CD4-positive, alpha-beta T cell treated with Interleukin-6 at 100 ng/mL for 8 hours (primary cell): ENCODE measurements at places on chromosomes 6 and 20.

- no peak for DNase-seq
These were observed 167.1 kb downstream of the PHF3 start for GRCh38 chr6:63802606-63803206.

GRCh38 chr20:4788314-4788713 lies 66.6 kb downstream of the PRND start:
- no peak for DNase-seq

GRCh38 chr20:13024596-13024995 lies 15.8 kb downstream of the SPTLC3 start:
- no peak for DNase-seq

DNA sequence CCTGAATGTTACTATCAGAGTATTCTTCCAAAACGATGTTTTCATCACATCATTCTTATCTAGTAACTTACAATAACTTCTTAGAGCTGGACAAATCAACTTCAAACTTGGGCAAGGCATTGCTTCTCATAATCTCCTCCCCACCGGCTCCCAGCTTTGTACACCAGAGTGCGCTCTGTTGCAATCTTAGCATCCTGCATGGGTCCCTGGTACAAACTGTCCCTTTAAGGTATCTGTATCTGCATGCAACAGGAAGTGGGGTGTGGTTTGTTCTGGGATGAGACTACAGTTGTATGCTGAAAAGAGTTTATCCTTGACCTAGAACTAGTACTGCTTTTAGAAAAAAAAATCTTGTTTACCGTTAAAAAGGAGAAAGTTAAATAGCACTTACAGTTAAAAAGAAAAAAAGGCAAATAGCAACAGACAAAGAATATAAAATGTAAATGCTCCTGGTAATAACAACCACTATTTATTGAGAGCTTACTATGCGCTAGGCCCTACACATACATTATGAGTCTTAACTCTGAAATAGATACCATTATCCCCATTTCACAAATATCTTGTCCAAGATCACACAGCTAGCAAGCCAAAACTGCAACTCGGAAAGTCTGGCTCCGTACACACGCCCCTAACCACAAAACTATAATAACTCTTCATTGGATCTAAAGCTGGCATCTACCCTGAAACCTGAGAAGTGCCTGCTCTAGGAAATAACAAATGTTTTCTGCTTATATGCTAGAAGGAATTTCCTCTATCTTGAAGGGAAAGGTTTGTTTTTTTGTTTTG lies 9.8 kb upstream of the HECA start:
- peak; percentile 91 for DNase-seq

DNA sequence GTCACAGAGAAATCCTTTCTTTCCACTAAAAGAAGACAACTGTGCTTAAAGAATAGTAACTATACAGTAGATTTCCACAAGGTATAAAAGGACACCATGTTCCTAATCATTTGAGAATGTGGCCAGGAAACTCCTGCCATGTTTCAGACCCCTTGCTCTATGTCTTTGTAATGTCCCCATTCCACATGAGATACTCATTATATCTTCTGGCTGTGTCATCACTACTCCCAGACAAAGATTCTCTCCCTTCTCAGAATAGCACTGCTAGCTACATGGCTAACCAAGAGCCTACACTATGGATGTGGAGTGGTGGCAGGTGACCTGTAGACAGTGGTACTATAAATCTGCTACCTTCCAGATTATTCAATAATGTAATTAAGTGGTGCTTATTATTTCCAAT lies 218.1 kb upstream of the MCHR2 start:
- DNase-seq: no peak

GRCh38 chr6:36683145-36683655 lies 4.7 kb downstream of the CDKN1A start:
- DNase-seq: no peak

- peak; percentile 58 for DNase-seq
These were observed 6.0 kb upstream of the LATS1 start for GRCh38 chr6:149723771-149724417.

- DNase-seq: no peak
These were observed 11.2 kb upstream of the TTK start for GRCh38 chr6:79993012-79993910.

DNA sequence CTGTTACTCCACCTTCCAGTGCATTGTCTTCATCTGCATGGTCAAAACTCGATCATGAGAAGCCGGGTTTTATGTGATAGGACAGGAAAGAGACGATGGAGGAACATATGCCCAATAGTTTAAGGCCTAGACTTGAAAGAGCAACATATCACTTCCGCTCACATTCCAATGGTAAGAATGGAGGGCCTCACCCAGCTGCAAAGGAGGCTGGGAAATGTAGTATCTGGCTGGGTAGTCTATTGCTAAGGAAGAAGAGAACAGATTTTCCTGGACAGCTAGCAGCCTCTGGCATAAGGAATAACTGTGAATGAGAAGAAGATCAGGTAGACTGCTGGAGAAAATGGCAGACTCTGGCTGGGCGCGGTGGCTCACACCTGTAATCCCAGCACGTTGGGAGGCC lies 19.2 kb downstream of the FITM2 start:
- DNase-seq: no peak

- peak; percentile 34 for DNase-seq
These were observed 1.2 kb upstream of the HDDC2 start for GRCh38 chr6:125302840-125303511.

DNA sequence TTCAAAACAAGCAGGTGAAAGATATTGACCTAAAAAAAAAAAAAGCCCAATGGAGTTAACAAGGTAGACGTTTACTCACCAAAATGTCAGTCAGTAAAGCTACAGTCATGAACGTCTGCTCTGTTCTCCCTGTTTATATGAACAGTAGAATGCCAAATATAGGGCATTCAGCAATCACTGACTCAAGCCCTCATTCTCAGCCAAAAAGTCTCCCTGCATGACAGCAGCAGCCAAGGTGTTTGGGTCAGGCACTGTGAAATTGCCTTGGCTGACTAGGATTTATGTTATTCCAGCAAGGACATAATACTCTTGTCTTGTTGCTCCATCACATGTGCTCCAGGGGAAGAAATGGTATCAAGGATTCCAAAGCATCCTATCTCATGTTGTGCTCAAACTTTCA lies 194.7 kb upstream of the RSPO3 start:
- DNase-seq: no peak

GRCh38 chr20:5841522-5841921 lies 91.3 kb downstream of the SHLD1 start:
- DNase-seq: no peak

GRCh38 chr6:65746302-65746701 lies 39.3 kb upstream of the EYS start:
- no peak for DNase-seq

- no peak for DNase-seq
These were observed 57.2 kb downstream of the CTCFL start for GRCh38 chr20:57467742-57468141.

DNA sequence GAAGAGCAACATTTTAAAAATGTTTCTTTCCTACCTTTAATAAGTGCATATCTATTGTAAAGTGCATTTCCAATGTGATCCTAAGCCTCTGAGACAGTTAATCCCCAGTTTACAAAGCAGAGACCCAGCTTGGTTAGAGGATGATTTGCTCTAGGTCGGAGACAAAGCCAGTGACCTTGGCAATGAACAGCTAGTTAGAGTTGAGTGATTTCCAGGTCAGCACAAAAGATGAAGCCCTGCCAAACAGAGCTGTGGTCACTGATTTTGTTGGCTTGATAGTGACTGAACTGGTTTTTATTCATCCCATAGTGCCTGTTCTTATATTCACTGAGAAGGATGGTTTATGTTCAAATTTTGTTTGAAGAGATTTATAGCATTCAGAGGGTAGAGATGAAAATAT lies 56.6 kb upstream of the CD83 start:
- no peak for DNase-seq

GRCh38 chr6:9799582-9799981 lies 615.3 kb downstream of the TFAP2A start:
- DNase-seq: no peak

- no peak for DNase-seq
These were observed 39.2 kb upstream of the NHSL1 start for GRCh38 chr6:138538390-138539031.

DNA sequence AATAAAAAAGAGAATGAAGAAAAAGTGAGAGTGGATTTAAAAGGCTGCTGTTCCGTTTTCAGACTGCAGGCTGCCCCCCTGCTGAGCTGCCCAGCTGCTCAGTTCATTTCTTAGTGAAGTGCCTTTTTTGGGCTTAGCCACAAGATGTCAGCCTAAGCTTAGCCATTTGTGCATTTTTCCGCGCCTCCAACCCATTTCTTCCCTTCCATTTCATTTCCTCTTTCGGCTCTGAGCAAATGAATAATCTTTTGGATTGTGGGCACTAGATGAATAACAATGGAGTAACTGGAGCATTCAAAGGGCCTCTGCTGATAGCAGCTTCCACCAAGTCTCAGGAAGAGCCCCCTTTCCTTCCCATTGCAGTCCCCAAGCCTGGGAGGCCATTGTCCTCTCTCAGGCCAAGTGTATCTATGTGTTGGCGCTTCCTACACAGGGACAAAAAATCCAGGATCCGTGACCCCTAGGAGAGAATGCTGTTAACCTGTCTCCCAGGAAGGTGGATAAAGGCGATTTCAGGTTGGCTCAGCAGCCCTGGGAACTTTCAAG lies 83.5 kb upstream of the SPTLC3 start:
- DNase-seq: no peak

DNA sequence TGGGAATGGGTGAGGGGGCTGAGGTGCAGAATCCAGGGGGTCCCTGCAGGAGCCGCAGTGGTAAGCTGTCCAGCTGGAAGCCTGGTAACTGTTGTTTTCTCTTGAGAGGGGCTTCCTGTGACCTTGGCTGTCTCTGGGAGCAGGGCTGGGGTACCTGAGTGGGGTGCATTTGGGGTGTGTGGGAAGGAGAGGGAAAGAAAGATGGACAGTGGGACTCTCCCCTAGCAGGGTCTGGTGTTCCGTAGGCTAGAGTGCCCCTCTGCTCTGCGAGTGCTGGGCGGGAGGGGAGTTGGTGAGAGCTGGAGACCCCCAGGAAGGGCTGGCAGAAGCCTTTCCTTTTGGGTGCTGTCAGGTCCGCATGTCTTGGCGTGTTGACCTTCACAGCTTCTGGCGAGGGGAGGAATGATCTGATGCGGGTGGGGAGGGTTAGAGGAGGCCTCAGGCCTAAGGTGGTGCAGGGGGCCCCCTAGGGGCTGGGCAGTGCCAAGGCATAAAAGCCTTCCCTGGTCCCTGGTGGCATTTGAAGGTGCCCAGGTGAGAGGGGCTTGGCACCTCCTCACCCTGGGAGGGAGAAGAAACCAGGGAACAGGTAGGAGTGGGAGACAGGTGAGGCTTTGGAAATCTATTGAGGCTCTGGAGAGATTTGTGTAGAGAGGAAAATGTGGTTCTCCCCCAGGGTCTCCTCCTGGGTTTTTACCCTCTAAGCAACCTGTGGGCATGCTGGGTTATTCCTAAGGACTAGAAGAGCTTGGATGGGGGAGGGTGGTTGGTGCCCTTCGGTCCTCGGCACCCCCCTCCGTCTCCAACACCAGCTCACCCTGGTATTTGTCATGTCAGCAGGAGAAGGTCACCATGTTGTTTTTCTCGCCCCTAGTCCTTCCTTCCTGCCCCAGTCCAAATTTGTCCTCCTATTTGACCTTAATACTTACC lies 3.3 kb downstream of the VEGFA start:
- DNase-seq: peak; percentile 14

DNA sequence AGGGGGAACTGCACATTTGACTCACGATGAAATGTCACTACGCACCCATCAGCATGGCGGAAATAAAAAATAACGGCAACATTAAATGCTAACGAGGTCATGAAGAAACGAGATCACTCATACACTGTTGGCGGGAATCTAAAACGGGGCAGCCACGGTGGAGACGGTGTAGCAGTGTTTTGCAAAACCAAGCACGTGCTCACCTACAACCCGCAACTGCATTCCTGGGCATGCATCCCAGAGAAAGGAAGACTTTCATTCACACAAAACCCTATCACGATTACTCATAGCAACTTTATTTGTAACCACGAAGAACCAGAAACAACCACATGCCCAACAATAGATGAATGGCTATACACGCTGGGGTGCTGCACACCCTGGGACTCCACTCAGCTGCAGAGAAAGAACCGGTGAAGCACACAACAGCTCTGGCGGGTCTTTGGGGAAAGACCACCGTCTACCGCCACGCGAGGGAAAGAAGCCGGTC lies 77.0 kb downstream of the YTHDF1 start:
- no peak for DNase-seq

- DNase-seq: no peak
These were observed 492.1 kb downstream of the MAFB start for GRCh38 chr20:40196846-40197436.

- no peak for DNase-seq
These were observed 211.2 kb downstream of the PHACTR1 start for GRCh38 chr6:12927746-12928145.

DNA sequence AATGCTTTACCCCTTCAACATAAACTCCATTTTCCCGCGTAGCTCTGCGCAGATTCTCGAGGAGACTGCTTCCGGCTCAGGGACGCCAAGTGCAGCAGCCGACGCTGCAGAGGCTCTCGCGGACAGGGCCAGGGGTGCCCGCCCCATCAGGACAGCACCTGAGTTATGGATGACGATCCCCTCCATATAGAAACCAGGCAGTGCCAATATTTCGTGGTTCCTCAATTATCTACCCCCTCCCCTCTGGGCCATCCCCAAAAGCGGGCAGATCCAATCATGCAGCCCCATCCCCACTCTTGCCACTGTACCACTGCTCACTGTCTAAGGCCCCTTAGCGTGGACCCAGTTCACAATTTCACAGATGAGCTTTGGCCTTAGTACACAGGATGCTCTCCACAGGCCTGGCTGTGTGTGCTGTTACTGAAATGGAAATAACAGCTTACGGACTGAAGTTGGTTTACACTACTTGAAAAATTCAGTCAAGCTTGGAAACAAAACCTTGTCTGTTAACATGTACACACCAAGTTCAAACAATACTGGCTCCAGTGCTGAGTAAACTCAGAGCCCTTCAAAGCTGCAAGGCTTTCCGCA lies 74.5 kb downstream of the DACT2 start:
- no peak for DNase-seq

GRCh38 chr6:170305805-170306323 lies 694 bp upstream of the FAM120B start:
- no peak for DNase-seq

GRCh38 chr20:10671221-10671918 lies 2.4 kb downstream of the JAG1 start:
- DNase-seq: peak; percentile 5

GRCh38 chr20:7029019-7029418 lies 261.5 kb downstream of the BMP2 start:
- DNase-seq: no peak

DNA sequence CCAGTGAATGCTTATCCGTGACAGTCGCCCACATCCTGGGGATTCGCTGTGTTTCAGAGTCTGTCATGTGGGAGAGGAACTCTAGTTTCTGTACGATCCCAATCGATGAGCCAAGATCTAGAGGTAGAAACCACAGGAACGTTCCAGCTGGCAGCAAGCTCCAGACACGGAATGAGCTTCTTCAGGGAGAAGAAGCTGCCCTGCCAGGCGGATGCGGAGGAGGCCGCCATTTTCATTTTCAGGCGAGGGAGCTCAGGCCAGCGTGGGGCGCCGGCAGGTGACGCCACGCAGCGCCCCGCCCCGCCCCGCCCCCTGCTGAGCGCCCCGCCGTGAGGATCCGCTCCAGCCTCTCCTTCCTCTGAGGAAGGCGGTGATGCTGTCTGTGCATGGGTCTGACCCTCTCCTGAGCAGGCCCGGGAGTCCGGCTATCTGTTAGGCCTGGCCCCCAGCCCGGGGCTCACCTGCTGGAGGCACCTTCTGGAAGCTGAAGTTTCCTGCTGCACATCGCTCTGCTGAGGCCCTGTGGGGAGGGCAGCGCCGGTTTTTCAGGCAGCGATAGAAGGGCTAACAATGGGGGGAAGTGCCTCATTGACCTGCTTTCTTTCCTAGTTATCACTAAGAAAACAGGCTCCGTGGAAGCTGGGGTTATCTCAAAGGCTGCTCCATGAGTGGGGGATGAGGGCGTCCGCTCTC lies 147.5 kb downstream of the ERMARD start:
- no peak for DNase-seq
